ENCODE measurements at places on chromosomes 2 and 18.

- no peak for DNase-seq
These were observed 69.2 kb upstream of the CABLES1 start for GRCh38 chr18:23066060-23066459.

GRCh38 chr2:238095143-238095542, 5.0 kb upstream of the ESPNL start:
- no peak for DNase-seq

GRCh38 chr2:112136096-112136495, 2.1 kb upstream of the FBLN7 start:
- DNase-seq: no peak

DNA sequence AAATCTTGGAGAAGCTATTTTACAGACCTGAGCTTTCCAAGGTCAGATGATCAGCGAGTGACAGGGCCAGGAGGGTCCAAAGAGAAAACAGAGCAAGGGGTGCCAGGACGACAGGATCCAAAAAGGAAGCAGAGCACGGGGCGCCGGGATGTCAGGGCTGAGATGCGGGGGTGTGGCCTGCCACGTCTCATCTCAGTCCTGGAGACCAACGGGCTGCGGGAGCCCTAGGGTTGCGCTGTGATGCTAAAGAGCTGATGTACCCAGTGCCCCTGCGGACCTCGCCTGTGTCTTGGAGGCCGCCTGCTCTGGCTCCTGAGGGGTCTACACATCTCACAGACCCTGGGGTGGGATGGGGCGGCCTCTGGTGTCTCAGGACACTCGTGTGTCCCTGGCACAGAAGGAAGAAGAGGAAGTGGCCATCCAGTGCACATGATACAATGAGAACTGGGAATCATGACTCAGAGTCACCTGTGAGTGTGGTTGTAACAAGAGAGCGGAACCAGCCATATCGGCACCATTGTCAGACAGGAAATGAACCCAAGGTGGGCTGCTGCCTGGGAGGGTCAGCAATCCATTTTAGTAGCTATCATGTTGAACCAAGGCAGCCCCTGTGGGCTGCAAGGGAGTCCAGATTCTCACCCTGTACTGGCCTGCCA, 97.8 kb downstream of the MYT1L start:
- no peak for DNase-seq

- DNase-seq: no peak
These were observed 126.6 kb downstream of the COMMD1 start for GRCh38 chr2:62032096-62032495.

- no peak for DNase-seq
These were observed 132.3 kb downstream of the TTC32 start for GRCh38 chr2:19769513-19769912.

- no peak for DNase-seq
These were observed 24.5 kb upstream of the LCLAT1 start for GRCh38 chr2:30422444-30423040.

DNA sequence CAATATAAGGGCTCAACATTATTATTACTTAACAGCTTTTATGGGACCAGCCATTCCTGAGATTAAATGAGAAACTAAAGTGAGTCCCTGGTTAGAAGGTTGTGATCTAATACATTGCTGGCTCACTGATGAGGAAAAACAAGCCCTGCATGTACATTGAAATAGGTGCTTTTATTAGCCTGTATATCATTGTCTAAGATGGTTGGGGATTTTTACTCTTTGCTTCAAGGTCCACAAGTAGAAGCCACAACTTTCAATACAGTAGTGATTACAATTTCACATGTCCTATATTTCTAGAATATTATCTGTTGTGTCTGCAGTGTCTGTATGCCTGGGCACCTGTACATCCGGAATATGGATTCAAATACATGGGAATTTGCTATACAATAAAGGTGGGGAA, 104.1 kb upstream of the FZD5 start:
- DNase-seq: no peak

DNA sequence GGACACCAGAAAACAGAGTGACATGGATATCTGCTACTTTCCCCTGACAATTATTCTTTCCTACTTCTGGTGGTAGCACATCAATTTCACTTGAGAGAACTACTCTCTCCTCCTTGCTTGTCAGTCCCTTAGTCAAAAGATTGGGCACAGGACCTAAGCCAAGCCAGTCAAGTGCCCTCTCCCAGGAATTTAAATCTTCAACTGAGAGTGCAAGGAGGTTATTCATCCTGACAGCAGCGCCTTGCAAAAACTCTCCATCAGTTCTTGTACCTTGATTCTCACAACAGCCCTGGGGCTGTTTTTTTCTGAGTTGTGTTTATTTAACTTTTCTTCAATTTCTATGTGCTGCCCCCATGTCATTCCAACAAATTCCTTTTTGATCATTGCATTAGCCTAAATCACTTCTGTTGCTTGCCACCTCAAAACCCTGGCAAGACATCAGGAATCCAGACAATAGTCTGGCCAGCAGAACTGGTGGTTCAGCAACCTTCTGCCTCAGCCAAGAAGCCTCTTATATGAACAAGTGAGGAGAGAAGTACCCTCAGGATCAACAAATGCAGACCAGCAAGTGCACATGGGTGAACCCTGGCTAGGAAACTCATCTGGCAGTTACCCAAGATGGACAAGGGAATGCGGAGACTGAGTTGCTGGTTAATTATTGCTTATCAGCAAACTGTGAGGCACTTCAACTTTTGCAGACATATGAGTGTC, 19.4 kb downstream of the COL4A3 start:
- peak; percentile 62 for DNase-seq

- DNase-seq: no peak
These were observed 155.6 kb upstream of the DSEL start for GRCh38 chr18:67672155-67672554.

DNA sequence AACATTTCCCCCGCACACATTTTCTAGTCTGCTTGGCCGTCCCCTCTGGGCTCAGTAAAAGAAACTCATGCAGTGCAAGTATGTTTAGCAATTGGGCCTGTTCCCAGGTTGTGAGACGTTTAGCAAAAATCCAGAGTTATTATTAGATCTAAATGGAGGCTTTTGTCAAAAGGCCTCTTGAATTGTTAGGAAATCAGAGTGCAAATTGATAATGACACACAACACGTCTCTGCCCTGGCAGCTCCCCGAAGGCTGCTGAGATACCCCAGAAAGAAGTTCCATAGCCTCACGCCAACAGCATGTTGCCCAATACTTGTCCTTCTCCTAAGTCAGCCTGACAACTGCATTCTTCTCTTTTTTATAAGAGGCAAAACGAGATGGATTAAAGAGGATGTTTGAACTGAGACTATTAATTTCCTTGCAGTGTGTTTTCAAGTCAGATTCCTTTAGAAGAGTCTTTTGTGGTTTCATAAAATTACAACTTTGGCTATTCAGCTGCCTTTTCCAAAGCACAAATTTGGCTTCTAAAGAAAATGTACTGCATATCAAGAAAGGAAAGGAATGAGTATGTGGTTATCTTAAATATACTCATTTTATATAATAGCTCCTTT, 202.2 kb downstream of the TRIB2 start:
- DNase-seq: no peak

DNA sequence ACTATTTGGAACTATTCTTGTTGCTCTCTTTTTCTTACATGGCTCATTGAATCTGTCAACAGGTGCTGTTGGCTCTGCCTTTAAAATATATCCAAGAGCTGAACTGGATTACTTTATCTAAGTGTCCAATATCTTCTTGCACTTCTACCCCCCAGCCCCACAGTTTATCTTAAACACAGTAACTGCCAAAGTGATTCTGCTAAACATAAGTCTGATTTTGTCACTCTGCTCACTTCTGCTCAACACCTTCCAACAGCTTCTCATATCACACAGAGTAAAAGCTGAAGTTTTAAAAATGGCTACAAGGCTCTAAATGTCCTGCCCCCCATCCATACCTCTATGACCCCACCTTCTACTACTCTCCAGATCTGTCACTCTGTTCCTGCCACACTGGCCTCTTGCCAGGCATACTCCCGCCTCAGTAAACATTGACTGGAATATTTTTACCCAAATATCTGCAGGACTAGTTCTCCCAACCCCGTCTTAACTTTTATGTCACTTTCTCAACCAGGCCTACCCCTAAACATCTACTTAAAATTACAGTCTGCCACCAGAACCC, 130.7 kb downstream of the CCDC148 start:
- DNase-seq: no peak

DNA sequence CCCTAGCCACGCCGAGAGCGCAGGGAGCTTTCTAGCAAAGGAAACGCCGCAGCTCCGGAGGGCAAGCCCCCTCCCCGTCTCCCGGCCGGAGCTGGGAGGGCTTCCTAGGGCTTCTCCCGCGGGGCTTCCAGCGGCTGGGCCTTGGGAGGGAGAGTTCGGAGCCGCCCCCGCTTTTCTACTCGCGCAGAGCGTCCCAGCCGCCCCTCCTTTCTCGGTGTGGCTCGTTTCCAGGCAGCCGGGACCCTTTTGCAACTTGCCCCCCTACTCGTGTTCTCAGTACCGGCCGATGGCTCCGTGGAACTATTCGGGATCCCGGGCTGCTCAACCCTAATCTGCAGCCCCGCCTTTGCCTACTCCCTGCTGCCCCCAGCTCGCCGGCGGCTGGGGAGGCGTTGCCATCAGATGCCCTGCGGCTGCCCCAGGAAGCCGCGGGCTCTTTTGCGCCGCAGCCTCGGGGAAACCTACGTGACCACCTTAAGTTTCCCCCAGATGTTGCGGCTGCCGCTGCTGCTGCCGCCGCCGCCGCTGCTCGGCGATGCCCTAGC, 1.5 kb upstream of the NR4A2 start:
- DNase-seq: peak; percentile 68

DNA sequence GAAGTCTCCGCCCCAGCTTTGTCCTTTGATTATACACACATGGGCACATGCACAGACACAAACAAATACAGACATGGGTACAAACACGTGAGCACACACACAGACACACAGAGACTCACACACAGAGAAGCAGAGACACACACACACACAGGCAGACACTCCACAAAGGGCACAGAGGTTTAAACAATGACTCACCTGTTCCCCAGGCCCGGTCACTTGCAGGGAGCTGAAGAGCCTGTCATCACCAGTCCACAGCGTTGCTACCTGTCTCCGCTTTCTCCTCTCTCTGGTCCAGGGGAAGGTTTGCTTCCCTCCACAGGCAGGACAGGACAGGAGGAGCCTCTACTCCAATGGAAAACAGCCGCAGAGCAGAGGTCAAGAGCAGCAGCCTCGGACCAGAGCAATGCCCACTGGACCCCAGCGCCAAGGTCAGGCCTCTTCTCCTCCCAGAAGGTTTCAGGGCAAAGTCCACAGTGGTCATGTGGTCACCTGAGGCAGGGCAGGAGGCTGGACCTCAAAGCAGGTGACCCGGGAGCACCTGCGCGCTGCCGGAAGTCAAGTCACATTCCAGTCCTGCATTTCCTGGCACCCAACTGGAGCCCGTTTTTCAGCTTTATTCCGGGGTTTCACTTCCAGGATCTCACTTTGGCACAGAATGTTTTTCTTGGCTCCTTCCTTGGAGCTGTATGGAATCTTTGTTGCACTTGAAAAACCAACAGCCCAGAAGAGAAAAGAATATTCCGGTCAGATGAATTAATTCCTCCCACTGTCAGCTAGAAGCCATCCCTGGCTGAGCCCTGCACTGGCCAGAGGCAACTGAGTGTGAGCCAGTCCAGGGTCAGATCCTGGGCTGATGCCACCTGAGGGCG, at the start of gene RAB17:
Gene RAB17, minus strand, starts transcription at position 463 of the 869 bp plus-strand sequence. CDS start 4,580 bp downstream, outside the sequence.
- peak; percentile 96 for DNase-seq

GRCh38 chr2:155825876-155826275, 506.6 kb downstream of the NR4A2 start:
- DNase-seq: no peak

DNA sequence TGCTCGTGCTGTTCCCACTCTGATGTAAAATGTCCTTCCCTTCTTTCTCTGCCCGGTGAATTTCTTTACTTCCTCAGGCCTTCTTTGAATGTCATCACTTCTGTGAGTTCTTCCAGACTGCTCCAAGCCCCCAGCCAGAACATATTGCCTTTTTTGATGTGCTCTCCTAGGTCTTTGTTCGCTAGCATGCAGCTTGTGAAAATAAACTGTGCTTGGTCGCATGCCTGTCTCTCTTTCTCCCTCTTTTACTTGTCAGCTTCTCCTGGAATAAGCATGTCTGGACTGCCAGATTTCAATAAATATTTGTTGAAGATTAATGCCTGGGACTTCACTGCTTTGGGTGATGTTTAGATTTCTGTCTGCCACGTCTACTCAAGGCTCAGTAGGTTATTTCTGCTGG, 82.7 kb upstream of the ARHGAP28 start:
- DNase-seq: no peak

DNA sequence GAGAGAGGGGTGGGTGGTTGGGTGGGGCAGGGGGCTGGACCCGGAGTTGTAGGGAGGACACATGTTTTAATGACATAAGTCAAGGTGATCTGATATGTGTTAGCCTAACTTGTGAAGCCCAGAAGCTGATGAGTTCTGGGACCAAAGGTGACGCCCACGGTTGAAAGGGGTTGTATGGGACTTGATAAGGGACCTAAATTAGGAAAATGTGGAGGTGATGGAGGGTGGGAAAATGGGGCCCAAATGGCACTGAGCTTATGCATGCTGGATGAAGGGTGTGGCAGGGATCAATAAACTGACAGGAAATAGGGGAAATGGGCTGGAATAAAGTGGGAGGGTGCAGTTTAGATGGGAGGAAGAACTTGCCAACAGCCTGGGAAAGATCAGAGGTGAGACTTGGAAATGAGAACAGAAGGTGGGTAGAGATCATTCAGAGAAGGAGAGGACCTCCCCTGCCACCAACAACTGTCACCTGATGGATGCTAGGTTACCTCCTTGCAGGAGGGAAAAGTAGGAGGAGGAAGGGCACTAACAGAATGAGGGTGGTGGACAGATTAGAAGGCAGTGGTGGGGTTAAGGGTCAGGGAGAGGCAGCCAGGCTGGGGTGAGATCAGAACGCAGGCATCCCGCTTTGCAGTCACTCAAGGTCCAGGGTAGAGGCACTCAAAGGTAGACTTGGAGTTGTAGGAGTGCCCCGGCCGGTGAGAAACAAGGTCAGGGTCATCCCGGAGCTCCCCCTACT, 15.3 kb downstream of the WNT10A start:
- DNase-seq: no peak

- no peak for DNase-seq
These were observed 3.5 kb upstream of the TRAPPC8 start for GRCh38 chr18:31946305-31947046.

DNA sequence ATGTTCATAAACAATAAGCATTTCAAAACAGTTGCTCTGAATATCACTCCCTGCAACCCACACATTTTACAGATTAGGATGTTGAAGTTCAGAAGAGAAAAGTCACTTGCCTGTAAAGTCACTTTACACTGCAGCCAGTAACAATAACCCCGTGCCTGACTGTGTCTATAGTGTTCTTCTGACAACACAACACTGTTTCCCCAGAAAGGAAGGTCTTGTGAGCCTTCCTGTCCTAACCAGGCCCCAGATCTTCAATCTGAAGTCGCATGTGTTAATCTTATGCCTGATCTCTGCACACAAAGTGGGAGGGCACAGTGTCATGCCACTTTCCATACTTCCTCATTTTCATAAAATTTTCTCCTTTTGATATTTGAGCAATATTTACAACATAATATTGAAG, 120.2 kb downstream of the FEZ2 start:
- no peak for DNase-seq

- DNase-seq: no peak
These were observed 29.0 kb upstream of the SERPINB2 start for GRCh38 chr18:63858456-63858855.

DNA sequence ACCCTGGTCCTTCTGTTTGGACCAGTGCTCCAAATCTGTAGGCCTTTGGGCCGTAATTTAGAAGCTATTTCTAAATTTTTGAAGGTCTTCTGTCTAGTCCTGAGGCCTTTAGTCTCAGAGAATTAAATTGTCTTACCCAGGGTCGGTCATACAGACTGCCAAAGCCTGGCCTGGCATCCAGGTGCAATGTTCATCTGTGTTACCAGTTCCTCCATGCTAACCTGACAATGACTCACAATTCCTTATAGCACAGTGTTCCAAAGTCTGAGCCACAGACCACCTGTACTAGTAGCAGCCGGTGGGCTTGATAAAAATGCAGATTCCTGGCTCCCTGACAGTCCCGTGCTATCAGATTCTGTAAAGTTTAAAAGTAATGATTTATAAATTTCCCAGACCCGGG, 77.7 kb upstream of the MAP4K3 start:
- DNase-seq: no peak

Measured in left lobe of liver (tissue), 2 donors.